ENCODE measurements at places on chromosomes 13 and 19.

DNA sequence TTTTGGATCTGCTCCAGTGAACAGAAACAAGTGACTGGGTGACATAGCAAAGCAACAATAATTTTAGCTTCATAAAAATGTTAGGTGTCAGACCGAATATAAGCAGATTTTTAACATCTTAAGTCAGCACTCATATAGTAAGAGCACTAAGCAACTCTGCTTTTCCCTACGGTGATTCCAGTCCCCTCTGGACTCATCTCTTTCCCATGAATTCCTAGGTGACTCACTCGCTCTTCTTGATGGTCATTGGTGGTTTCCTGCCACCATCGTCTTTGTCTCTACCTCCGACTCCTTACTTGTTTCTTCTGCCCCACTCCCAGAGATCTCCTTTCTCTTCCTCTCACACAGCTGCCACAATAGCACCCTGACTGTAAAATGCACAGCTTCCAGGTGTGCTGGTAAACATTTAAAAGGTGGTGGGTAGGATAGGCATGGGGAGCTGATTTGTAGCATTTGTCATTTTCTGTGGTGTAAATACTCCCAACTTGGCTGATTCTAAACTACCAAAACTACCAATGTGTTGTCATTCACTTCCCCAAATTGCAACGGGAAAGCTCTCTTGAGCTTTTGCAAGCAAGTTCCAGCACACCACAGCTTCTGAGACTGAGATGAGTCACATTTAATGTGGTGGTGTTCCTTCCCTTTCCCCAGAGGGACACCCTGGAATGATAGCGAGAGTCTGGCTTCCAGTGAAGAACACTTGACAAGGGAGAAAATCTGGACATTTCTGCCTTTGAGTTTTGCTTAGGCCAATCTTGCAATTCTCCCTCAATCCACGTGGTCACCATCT lies 42.8 kb upstream of the CLDN10 start:
- DNase-seq, result no peak

- no peak for DNase-seq
These were observed 755 bp downstream of the SERTM1 start for GRCh38 chr13:36674337-36675212.

- no peak for DNase-seq
These were observed 40.7 kb upstream of the PNMA8B start for GRCh38 chr19:46536391-46536790.

DNA sequence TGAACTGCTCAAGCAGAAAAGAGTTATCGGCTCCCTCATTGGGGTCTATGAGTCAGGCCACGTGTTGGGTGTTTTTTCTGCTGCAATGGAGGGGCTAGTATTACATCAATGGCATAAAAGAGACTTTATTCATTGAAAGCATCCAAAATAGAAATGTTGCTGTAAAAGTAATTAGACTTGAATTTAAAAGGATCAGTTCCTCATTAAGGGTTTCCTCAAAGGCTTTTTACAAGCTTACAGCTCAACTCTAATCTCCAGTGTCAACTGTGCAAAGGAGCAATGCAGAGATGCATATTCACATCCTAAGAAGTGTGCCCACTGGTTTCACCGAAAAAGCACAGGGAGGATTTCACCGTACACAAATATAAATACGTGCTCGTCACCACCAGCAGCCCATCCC lies 300.3 kb downstream of the FOXO1 start:
- DNase-seq, result no peak

DNA sequence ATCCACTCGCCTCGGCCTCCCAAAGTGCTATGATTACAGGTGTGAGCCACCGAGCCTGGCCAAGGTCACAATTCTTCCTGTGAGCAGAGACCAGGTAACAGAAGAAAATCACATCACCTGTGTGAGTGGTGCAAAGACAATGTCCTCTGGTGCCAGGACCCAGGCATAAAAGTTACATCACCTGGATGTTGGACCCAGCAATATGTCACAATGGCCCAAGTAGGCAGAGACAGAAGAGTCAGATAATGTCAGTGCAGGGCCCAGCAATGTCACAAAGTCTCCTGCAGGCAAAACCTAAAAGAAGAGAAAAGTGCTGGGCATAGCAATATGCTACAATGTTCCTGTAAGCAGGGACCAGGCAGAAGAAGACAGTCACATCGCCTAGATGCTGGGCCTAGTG lies 5.5 kb upstream of the ZNF724 start:
- no peak for DNase-seq

- no peak for DNase-seq
These were observed 122.4 kb upstream of the LSM14A start for GRCh38 chr19:34049944-34050343.

GRCh38 chr19:6568010-6568526 lies 22.9 kb downstream of the CD70 start:
- DNase-seq, result no peak

- DNase-seq, result no peak
These were observed 591.5 kb upstream of the PCDH9 start for GRCh38 chr13:67821606-67822005.

DNA sequence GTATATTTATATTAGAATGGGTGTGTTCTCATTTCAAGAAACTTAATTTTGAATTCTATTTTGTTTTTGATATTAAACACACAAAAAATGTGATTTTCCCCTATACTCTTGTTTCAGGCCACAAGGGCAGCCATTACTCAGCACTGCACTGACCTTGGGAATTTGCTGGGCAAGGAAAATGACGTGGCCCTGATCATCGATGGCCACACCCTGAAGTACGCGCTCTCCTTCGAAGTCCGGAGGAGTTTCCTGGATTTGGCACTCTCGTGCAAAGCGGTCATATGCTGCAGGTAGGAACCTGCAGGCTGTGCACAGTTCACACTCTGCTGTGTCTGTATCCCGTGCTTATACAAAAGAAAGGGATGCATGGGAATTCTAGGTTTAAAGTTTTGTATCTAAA lies 327.3 kb downstream of the ATP8A2 start:
- DNase-seq, result no peak

GRCh38 chr13:103517768-103518102 lies 451.5 kb upstream of the SLC10A2 start:
- DNase-seq, result no peak

DNA sequence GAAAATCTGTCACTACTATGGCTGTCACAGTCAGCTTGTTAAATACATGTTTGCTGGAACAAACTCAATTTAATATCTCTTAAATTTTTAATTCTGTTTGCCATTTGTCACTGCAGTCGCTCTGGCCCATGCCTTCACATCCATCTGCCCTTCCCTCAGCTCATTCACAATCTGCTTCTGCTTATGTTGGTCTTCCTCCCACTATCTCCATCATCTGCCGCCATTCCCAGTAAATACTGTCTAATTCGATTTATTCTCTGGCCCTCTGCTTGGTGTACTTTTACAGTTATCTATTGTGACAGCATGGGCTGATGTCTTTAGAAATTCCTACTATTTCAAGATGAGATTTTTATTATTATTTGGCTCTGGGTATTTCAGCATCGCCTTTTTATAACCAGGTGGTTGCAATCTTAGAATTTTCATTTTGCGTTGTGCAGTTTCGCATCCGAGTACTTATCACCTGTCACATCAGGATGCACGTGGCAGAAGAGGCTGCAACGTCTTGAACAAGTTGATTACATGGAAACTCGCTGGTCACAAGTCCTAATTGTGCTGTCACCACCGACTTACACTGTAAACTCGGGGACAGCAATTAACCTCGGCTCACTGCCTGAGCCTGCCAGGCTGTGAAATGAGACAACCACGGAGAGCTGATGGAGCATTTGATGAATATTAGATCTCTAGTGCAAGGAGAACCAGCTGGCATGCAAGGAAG lies 158.4 kb downstream of the MYO16 start:
- DNase-seq, result no peak

DNA sequence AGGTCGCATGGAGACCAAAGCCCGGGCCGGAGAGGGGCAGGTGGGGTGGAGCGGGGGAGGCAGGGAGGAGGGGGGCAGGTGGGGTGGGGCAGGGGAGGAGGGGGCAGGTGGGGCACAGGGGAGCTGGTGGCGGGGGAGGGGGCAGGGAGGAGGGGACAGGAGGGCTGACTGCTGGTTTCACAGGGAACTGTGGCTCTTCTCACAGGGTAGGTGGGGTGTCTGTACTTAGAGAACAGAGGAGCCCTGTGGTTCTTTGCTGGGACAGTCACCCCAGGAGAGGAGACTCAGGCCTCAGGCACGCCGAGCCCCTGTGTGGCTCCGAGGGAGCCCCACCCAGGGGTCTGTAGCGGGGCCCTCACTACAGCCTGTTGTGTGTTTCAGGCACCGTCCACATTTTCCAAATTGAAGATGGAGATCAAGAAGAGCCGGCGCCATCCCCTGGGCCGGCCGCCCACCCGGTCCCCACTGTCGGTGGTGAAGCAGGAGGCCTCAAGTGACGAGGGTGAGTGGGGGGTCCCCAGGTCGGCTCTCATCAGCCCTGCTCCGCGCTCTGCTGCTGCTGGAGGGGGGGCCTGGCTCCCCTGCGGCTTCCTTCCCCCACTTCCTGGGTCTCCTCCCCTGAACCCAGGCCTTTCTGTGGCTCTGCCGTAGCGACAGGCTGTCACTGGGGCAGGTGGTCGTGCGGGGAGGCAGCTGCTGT lies 162.7 kb downstream of the KDM4B start:
- DNase-seq, result no peak

DNA sequence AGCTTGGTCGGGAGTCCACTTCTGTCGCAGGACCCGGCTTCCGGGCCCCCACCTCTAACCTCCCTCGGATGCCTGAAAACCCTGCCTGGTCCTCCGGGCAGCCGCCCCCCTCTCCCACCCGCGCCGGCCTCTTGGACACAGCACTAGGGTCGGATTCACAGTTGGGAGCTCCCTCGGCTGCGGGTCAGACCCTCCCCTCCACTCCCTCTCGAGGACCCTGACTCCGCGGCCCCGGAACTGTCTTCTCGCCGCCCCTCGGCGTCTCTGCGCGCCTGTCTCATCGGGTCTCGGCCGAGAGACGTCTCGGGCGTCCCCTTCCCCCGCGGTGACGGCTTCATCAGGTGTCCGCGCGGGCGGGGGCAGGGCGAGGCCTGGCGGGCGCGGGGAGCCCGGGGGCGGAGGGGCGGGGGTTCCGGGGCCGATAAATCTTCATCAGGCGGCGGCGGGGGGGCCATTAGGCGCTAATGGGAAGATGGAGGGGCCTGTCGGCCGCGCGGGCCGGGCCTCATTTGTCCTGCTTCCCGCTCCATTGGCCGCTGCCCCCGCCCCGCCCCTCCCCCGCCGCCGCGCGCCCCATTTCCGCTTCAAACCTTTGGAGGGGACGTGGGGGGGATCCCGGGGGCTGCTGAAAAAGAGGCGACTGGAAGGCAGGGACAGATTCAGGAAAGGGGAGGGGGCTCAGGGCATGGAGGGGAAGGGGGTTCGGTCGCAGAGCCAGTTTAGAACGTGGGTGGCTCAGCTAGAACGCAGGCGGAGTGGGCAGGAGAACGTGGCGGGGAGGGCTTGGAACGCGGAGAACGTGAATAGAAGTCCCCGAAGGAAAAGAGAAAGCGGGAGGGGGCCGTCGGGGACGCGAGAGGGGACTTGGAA lies 11.8 kb upstream of the ERFL start:
- no peak for DNase-seq

Measured in NCI-H187 (cell line).